ENCODE measurements at places on chromosomes 2 and 18. TPM values are rescaled to one million over a fixed set of nuclear protein-coding genes. Genes with fewer than 3 reads are reported as not detected.

The ANKRD30B gene
- polyA plus RNA-seq, result not detected

The CD8A gene
- 0.14 TPM for polyA plus RNA-seq

The NEB gene
- polyA plus RNA-seq, result 1.5 TPM

The ATP5MC3 gene
- 856 TPM for polyA plus RNA-seq

The PAIP2B gene
- 8.4 TPM for polyA plus RNA-seq

The ANKRD30BL gene
- polyA plus RNA-seq, result 0.05 TPM

The PDE11A gene
- polyA plus RNA-seq, result 0.23 TPM

The AAK1 gene
- 10.0 TPM for polyA plus RNA-seq

The CAPN13 gene
- 1.5 TPM for polyA plus RNA-seq

The TMEM247 gene
- not detected for polyA plus RNA-seq

The LYPD6B gene
- 2.5 TPM for polyA plus RNA-seq

The NT5C1B gene
- not detected for polyA plus RNA-seq

All from H1 (cell line).